ENCODE measurements at places on chromosomes 7 and 10. TPM values are rescaled to one million over a fixed set of nuclear protein-coding genes. Genes with fewer than 3 reads are reported as not detected.
A peak's percentile ranks its signal among the peaks of the same experiment; 100 is the strongest.

- H3K36me3 ChIP-seq, result no peaks in the 10 kb centered on the region
- H3K4me1 ChIP-seq, result no peaks in the 10 kb centered on the region
- no peak overlapping the region for H3K4me3 ChIP-seq
- no peaks in the 10 kb centered on the region for H3K27me3 ChIP-seq
These were observed 70.8 kb upstream of the KDM7A start for GRCh38 chr7:140247559-140247958.

- no peak overlapping the region for H3K27ac ChIP-seq
- H3K4me3 ChIP-seq, result no peak overlapping the region
- no peak for DNase-seq
- H3K27me3 ChIP-seq, result no peaks in the 10 kb centered on the region
- H3K36me3 ChIP-seq, result no peaks in the 10 kb centered on the region
These were observed 69.1 kb downstream of the VPS41 start for GRCh38 chr7:38839851-38840250.

GRCh38 chr7:128268233-128268632 is 27.2 kb downstream of the LEP start:
- DNase-seq, result no peak
- peaks cover 54% of the 10 kb centered on the region for H3K27me3 ChIP-seq
- no peak overlapping the region for H3K4me3 ChIP-seq
- H3K4me1 ChIP-seq, result no peaks in the 10 kb centered on the region

GRCh38 chr7:29600661-29601060 is 37.0 kb downstream of the PRR15 start:
- no peaks in the 10 kb centered on the region for H3K36me3 ChIP-seq
- no peak overlapping the region for H3K4me3 ChIP-seq
- H3K27me3 ChIP-seq, result no peaks in the 10 kb centered on the region
- DNase-seq, result no peak
- H3K27ac ChIP-seq, result no peak overlapping the region
- no peaks in the 10 kb centered on the region for H3K4me1 ChIP-seq

GRCh38 chr7:137245186-137245585 is 98.3 kb downstream of the PTN start:
- H3K27me3 ChIP-seq, result no peaks in the 10 kb centered on the region
- H3K4me3 ChIP-seq, result no peak overlapping the region
- DNase-seq, result no peak
- H3K36me3 ChIP-seq, result no peaks in the 10 kb centered on the region

DNA sequence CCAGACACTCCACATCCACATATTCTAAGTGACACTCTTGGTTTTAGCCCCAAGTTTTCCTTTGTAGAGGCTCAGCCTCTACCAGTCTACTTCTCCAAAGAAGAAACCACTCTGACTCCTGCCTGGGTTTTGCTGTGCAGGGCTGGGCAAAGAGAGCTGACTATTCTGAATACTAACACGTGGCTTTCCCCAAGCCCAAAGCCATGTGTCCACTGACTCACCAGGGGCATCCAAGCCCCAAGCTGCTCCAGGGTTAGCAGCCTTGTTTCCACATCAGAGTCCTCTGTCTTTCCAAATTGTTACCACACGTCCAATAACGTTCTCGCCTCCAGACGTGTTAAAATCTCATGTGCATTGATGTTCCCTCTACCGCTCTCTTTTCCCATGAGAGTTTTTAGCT is 8.7 kb downstream of the GALNTL5 start:
- H3K4me1 ChIP-seq, result no peaks in the 10 kb centered on the region
- no peak overlapping the region for H3K27ac ChIP-seq
- no peak overlapping the region for H3K4me3 ChIP-seq
- H3K36me3 ChIP-seq, result no peaks in the 10 kb centered on the region
- DNase-seq, result peak; percentile 48
- H3K27me3 ChIP-seq, result no peaks in the 10 kb centered on the region

DNA sequence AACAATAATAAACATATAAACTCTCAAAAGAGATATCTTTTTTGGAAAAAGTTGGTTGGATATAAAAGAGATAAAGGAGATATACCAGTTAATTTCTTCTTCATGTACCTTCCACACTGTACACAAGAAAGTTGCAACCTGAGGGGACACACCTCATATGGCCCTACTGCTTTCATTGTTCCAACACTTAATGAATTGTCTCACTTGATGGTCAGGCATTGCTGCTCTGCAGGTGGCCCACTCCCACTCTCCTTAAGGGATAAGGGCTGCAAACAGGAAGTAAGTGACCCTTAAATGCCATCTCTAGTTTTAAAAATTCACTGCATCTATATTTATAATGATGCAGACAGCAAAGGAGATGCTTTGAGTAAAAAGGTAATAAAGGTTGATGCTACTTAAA is 152.3 kb downstream of the BTAF1 start:
- H3K36me3 ChIP-seq, result peaks cover 22% of the 10 kb centered on the region
- H3K4me3 ChIP-seq, result no peak overlapping the region
- no peak for DNase-seq
- no peaks in the 10 kb centered on the region for H3K27me3 ChIP-seq

- H3K4me3 ChIP-seq, result no peak overlapping the region
- no peaks in the 10 kb centered on the region for H3K27me3 ChIP-seq
- no peak overlapping the region for H3K27ac ChIP-seq
- DNase-seq, result no peak
- no peaks in the 10 kb centered on the region for H3K4me1 ChIP-seq
These were observed 21.0 kb downstream of the CDK6 start for GRCh38 chr7:92815412-92815811.

DNA sequence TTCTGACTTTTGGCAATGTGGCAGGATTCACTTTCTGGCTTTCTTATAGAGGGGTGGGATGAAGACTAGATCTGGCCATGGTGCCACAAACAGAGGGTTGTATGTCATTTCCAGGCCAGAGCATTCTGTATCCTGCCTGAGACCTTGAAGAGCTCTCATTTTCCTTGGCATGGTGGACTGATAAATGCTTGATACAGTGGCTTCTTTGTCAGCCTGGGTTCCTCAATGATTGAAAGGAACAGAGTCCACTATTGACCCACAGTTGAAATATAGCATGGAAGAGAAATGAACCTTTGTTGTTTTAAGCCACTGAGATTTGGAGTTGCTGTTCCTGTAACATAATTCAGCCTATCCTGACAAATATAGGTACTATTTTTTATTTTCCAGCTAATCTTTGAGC is 462.7 kb downstream of the SUGCT start:
- no peaks in the 10 kb centered on the region for H3K36me3 ChIP-seq
- DNase-seq, result no peak
- no peak overlapping the region for H3K27ac ChIP-seq
- H3K4me1 ChIP-seq, result no peaks in the 10 kb centered on the region

The SCIN gene
- 0.17 TPM for total RNA-seq

The NSUN6 gene
- 4.0 TPM for total RNA-seq

The SYNPO2L gene
- 132 TPM for total RNA-seq

The TMEM236 gene
- total RNA-seq, result 1.0 TPM

Data from psoas muscle (tissue), 8 donors.